Temporal lobe (tissue), 4 donors: ENCODE measurements at places on chromosomes 6 and 20. TPM values are rescaled to one million over a fixed set of nuclear protein-coding genes. Genes with fewer than 3 reads are reported as not detected.

Gene TMEM74B
- 12.5 TPM for total RNA-seq

Gene CST5
- total RNA-seq: not detected

Gene RSPO4
- total RNA-seq: not detected

Gene SLC17A1
- total RNA-seq: not detected

Gene SALL4
- 0.49 TPM for total RNA-seq

Gene SMLR1
- total RNA-seq: not detected

Gene ZNF76
- 12.0 TPM for total RNA-seq

Gene ID1
- 35.7 TPM for total RNA-seq

Gene TOMM34
- 4.2 TPM for total RNA-seq

Gene SYNDIG1
- 16.7 TPM for total RNA-seq
